Omental fat pad (tissue), 4 donors: ENCODE measurements at places on chromosomes 2 and 18.

DNA sequence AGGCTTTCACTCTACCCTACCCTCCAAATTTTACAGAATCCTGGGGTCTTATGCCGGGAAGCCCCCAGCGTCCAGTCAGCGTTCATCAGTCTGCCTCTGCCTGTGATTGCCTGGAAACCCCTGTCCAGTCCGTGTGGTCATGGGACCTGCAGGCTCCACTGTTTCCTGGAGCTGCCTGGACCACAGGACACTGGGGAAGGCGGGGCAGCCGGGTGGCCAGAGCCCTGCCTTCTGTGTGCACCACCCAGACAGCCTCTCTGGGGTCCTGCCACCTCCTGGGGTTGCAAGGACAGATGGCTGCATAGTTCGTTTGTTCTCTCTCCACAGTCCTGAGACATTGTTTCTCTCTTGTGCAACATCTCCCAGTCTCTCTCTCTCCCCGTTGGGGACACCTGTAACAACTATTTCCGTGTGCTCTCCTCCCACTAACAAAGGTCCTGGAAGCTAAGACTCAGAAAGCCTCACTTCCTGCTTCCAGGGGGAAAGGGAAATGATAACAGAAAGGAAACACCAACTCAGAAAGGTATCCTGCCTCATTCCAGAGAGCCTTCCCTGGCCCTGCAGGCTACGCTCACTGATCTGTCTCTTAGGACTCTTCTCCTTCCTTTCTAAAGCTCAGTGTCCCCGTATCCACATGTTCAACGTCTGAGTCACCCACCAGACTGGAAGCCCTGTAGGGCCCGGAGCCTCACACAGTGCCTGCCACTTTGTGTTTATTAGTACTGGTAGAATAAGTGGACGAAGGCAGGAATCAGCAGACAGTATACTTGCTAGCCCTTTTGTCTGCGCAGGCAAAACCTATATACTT lies 192.8 kb upstream of the RAB12 start:
- DNase-seq: no peak

DNA sequence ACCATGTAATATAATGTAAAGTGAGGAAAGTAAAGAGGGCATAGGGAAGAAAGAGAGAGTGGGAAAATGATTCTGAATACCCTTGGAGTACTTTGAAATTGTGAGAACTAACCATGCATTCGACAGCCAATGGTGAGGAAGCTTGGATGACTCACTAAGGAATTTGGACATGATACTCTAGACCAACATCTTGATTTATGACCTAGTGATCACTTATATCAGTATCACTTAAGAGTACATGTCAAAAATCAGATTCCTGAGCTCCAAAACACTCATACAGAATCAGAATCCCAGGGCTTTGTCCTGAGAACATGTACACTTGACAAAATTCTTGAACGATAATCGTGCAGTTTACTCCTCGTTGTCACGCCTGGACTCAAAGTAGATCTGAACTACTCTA lies 1899.8 kb upstream of the PIK3C3 start:
- no peak for DNase-seq

DNA sequence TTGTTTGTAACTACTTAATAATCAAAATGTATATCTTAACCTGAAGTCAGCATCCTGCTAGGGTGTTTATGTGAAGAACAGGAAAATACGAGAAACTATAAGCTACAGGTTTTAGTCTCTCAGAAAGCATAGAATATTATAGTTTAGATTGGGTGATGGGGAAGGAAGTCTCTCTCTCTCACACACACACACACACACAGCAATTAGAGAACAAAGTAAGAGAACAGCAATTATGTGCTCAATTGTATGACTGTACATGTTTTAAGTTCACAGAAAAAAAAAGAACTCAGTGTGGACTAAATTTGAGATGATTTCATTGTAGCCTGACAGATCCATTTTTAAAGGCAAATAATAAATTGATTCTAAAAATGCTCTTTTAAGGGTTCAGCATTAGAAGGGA lies 94.3 kb upstream of the ZNF516 start:
- no peak for DNase-seq

- no peak for DNase-seq
These were observed 241.5 kb downstream of the SATB2 start for GRCh38 chr2:199216253-199216652.

- no peak for DNase-seq
These were observed 18.8 kb downstream of the TGOLN2 start for GRCh38 chr2:85308896-85309555.

- no peak for DNase-seq
These were observed 1275.2 kb upstream of the CRIM1 start for GRCh38 chr2:35080231-35080910.

DNA sequence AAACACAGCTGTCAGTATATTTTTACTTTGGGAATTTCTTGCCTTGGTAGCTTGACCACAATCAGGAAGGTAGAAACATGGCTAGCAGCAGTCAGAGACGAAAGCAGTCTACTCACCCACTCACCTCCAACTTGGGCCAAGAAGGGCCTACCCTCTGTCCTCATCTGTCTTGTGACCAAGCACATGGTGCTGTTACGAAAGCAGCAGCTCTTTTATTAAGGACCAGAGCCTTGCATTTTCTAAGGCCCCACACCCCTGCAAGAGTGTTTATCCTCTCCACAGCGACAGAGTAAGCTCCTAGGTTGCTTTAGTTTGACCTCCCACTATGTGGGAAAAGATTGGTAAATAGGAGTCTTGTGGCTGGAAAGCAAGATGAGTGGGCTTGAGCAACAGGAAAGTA lies 31.3 kb upstream of the MSTN start:
- DNase-seq: no peak

DNA sequence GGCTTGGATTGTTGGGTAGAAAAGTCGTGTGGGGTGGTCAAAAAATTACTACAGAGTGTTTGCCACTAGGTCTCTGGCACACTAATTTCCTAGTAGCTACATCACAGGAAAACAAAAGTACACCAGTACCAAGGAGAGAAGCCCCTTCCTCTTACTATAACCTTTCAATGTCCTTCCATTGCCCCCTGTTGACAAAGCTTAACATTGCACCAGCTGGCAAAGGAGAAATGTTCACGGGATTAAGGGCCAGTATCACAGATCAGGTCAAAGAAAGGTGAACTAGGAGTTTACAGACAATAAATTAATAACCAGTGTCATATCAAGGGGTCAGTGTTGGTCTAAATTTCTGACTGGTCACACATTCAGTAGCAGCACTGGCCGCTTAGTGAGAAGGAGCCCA lies 1139.6 kb upstream of the FAM98A start:
- no peak for DNase-seq
